Urothelium cell line (cell line): ENCODE measurements at places on chromosomes 13 and 19.

DNA sequence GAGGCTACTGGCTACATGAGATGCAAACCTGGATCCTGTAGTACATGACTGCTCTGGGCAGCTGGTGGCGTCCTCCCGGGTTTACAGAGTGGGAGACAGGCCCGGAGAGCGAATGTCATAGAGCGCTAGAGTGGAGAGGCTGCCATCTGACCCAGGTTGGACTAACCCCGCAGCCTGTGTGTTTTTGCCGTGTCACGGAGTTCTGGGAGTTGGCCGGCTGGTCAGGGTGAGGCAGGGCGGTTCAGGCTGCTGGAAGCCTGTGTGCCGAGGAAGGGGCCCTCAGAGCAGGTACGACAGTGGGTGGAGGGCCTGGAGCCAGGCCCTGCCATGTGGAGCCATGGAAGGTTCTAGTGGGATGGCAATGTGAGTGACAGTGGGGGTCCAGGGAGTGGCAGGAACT, 12.5 kb downstream of the CRTC1 start:
- DNase-seq, result no peak

DNA sequence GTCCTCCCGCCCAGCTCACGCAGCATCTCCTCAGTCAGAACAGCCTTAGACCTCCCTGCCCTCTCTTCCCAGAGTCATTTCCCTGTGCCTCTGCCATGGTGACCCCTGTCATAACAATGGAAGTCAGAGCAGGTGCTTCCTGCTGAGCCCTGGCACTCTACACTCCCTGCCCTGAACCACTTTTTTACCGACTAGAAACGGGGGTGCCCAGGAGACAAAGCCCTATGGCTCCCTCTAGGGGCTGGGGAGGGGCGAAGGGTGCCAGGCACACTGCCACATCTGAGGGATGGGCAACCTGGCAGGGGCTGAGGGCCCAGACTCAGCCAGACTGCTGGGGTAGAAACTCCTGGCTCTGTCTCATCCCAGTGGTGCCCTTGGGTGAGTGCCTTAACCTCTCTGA, 16.4 kb downstream of the ZNF574 start:
- no peak for DNase-seq

DNA sequence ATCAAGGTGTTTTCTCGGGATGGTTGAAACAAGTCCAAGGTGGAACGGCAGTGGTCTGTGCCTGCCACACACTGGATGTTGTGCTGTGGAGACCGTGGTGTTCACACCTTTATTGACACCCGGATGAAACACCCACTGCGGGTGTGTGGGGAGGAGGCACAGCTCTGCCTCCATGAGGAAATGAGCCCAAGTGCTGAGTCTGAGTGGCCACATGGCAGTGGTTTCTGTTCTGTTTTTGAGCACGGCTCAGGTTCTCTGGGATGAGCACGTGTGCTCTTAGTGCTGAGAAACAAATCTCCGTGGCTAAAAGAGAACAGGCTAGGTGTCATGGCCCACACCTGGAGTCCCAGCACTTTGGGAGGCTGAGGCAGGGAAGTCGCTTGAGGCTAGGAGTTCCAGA, 29.5 kb downstream of the UPF1 start:
- DNase-seq, result no peak

- DNase-seq, result no peak
These were observed 464 bp upstream of the ZFP14 start for GRCh38 chr19:36379510-36379819.

- no peak for DNase-seq
These were observed 7.0 kb upstream of the LRP3 start for GRCh38 chr19:33187183-33187540.

DNA sequence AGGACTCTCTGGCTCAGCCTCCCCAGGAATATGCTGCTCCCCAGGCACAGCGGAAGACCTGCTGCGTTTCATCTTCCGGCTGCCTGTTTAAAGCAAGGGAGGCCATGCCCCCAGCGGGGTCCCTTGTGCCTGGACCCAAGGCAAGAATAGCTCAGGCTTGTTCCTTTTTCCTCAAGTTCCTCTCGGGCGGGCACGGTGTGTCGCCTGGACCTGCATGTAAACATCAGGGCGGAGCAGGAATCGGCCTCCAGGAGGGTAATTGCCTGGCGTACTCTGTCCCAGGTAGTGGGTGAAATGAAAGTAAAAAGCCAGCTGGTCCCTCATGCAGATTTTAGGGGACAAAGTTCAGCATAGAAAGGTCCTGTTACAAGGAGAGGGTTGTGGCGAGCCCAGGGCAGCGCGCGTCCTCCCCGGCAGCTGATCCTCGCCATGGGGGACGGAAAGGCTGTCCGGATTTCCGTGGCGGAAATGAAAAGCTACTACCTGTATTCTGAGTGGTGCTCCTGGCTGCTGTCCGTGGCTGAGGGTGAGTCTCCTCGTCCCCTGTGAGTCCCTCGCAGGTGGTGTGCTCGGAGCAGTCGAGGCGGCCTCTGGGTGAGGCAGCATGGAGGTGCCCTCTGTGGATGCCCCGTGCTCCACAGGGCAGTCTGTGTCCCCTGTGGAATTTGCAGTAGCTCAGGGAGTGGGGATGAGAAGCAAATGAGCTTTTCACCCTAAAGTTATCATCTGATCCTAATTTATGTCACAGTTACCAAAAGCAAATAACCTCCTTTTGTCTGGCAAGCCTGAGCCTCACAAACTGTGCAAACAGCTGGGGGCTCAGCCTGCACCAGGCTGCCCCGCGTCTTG, 16.2 kb downstream of the MCF2L start:
- no peak for DNase-seq
